ENCODE measurements at places on chromosomes 16 and 17.

GRCh38 chr17:6090253-6090652 lies 20.1 kb downstream of the WSCD1 start:
- no peak for DNase-seq

- no peak for DNase-seq
Observed at GRCh38 chr17:67712375-67712774, 5.4 kb upstream of the NOL11 start.

DNA sequence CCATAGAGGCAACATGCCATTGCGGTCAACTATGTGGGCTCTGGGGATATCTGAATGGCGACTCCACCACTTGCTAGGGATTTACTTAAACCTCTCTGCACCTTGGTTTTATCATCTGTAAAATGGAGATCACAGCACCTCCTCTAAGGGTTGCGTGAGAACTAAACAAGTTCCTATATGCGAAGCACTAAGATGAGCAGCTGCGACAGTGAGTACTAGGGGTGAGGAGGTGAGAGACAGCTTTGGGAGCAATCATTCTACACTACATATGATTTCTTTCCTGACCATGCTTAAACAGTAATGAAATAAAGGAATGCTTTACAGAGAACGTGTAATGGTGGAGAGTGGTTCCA lies 61.4 kb downstream of the CREBBP start:
- no peak for DNase-seq

DNA sequence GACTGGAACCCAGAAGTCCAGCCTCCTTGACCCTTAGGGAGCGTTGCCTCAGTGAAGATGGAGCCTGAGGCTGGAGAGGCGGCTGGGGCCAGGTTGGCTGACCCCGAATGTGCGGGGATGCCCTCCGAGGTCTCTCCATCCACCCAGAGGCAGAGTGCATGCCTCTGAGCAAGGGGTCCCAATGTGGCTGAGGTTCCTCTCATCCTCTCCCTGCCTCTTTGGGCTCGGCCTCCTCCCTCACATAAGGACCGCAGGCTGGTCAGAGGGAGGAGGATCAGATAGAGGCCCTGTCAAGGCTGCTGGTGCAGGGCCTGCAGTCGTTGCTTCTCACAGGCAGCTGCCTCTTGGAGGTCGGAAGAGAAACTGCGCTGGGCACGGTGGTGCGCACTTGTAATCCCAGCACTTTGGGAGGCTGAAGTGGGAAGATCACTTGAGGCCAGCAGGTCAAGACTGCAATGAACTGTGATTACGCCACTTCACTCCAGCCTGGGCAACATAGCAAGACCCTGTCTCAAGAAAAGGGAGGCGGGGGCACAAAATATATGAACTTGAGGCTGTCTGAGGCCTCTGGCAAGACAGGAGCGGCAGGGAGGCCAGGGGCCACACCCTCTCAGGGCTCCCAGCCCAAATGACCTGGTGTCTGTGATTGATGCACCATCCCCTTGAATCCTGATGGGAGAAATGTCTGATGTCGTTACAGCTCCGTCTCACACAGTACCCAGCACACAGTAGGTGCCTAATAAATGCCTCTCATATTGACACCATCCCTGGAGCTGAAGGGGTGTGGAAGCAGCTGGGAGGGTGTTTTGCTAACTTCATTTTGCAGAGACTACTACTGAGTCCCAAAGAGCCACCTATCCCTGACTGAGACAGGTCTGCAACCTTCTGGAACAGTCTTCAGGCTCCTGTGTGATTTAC lies 220.1 kb upstream of the GSE1 start:
- no peak for DNase-seq

DNA sequence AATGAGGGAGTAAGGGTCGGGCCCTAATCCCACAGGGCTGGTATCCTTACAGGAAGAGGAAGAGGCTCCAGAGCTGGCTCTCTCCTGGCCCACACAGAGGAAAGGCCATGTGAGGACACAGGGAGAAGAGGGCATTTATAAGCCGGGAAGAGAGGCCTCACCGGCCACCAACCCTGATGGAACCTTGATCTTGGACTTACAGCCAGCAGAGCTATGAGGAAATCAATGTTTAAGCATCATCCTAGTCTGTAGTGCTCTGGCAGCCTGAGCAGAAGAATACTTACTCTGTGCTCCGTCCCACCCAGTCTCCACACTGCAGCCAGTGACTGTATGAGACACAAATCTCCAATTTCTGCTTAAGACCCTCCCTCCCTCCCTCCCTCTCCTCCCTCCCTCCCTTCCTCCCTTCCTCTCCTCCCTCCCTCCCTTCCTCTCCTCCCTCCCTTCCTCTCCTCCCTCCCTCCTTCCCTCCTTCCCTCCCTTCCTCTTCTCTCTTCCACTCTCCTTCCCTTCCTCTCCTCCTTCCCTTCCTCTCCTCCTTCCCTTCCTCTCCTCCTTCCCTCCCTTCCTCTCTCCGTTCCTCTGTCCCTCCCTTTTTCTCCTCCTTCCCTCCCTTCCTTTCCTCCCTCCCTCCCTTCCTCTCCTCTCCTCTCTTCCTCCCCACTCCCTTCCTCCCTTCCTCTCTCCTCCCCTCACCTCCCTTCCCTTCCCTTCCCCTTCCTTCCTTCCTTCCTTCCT lies 8.9 kb upstream of the TMEM220 start:
- DNase-seq, result no peak

- DNase-seq, result no peak
Observed at GRCh38 chr17:76265624-76266243, 586 bp downstream of the UBALD2 start.

DNA sequence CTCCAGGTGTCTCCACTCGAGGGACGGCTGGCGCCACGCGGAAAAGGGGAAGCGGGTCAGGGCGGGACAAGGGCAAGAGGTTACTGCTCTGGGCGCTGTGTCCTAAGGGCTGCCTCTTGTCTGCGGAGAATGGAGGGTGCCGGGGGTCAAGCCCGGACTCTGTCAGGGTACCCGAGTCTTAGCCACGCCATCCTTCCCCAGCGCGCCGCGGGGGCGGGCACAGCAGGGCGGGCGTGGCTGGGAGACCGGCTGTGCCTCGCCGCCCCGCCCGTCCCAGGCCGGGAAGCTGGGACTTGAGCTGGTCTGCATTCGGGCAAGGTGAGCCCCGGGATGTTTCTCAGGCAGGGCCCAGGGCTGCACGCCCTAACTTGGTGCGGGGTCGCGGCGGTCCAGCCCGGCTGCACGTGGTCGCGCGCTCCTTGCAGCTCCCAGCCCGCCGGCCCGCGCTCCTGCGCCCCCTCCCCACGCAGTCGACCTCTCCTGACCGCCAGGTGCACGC lies 6.2 kb upstream of the ACTG1 start:
- no peak for DNase-seq

GRCh38 chr16:51573191-51573590 lies 422.1 kb upstream of the SALL1 start:
- DNase-seq, result no peak

- DNase-seq, result no peak
Observed at GRCh38 chr16:58882292-58882691, 148.2 kb upstream of the GOT2 start.

GRCh38 chr16:73049091-73049490 lies 1.2 kb upstream of the ZFHX3 start:
- no peak for DNase-seq

GRCh38 chr16:90077757-90078578 lies 837 bp upstream of the PRDM7 start:
- DNase-seq, result peak; percentile 11
